ENCODE measurements at places on chromosomes 3 and 15.

DNA sequence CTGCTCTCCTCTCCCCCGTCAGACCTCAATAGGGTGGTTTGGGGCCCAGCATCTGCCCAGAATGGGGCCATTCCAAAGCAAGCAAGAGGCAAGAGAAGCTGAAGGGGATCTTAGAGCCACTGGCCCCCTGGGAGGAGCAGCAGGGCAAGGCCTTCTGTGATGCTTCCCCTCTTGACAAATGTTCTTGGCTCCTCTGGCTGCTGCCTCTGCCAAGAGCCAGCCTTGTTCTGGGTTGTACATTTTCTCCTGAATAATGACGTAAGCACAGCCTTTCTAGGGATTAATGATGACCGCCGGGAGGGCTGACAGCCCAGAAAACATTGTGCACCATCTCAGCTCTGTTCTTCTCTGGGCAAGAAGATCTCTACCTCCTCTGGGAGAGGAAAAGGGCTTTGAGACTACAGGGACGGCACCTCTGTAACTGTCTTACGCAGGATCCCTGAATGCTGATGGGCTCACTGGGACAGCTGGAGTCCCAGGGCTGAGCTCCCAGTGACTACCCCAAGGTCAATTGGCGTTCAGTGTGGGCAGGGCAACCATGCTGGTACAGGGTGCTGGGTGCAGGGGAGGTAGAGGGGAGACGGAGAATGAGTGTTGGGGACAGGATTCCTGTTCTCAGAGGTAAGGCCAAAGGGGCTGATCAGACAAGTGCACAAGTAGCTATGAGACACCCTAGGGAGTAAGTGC, 253.3 kb downstream of the FAM43A start:
- DNase-seq, result no peak

DNA sequence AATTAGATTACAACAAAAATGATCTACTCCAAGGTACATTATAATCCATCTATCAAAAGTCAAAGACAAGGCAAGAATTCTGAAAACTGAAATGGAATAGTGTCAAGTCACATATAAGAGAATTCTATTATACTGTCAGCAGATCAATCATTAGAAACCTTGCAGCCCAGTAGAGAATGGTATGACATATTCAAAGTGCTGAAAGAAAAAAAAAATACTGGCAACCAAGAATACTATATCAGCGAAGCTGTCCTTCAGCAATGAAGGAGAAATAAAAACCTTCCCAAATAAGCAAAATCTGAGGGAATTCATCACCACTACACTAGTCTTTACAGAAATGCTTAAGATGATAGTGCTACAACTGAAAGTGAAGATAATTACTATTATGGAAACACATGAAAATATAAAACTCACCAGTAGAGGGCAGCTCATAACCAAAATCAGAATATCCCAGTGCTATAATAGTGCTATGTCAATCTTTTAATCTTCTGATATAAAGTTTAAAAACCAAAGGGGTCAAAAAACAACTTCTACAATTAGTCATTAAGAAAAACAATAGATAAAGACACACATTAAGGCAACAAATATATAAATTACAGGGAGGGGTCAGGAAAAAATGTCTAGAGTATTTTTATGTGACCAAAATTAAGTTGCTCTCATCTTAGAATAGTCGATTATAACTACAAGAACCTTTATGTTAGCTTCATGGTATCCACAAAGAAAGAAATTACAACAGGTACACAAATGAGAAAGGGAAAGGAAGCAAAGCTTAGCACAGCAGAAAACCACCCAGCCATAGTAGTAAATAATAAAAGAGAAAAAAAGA, 190.7 kb upstream of the CNTN6 start:
- DNase-seq, result peak; percentile 27

GRCh38 chr15:99476413-99477222, 89.2 kb upstream of the MEF2A start:
- DNase-seq, result peak; percentile 69

DNA sequence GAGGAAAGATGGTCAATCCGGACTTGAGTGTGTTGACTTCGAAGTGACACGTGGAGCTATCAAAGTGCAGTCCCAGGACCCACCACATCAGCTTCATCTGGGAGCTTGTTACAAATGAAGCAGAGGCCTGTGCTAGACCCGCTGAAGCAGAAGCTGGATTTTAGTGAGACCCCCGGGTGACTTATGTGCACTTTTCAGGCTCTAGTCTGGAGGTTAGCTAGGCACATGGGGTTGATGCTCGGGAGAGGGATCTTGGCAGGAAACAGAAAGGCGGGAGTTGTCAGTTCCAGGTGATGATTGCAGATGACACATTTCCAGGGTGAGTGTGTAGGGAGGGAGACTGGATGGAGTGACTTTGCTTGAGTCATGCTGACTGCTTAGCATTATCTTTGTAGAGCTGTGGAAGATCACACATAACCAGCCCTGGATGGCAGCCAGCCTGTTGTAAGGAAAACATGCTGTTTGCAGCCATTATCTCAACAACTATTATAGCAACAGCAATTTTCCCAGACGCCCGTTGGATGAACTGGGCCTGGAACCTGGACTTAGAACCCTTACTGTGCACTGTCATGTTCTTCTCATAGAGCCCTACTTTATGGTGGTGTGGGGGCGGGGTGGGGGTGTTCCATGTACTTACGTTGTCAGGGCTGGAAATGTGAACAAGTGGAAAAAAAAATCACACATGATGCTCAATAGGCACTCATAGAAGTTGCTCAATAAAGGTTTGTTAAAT, 122.4 kb downstream of the THSD4 start:
- no peak for DNase-seq

- DNase-seq, result peak; percentile 49
Measured at GRCh38 chr3:20319551-20319950, 133.5 kb upstream of the SGO1 start.

DNA sequence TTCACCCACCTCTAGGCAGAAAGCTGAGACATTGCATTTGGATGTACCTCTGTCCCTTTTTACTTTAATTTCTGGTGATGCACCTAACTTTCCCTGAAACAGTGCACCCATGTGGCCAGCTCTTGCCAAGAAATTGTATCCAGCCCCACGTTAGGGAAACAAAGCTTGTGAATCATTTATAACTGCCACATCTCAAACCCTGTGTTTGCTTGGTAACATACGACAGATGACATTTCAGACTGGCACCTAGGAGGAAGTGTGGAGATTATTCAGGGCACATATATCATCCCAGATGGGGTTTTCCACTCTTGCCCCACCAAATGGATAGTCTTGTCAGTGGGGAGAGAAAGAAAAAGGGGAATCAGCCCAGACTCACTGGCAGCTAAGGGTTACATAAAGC, 2.1 kb downstream of the CYB561D2 start:
- peak; percentile 85 for DNase-seq

GRCh38 chr3:7950890-7951289, 550.7 kb upstream of the LMCD1 start:
- DNase-seq, result no peak

DNA sequence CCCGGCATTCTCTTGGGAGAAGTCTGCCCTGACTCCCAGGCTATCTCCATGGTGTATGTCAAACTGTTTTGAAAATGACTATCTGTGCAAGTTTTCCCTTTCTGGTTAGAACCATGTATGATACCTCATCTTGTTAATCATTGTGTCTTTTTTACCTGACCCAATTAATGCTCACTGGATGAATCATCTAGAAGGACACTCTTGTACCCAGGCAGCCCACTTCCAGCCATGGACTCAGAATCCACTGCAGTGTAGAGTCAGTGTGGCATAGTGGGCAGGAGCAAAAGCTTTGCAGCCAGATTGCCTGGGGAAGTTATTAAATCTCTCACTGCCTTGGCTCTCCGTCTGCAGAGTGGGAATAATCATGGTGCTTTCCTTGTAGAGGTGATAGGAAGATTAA, 1.2 kb downstream of the FAM3D start:
- DNase-seq, result no peak

GRCh38 chr15:71853543-71853942, 43.2 kb downstream of the NR2E3 start:
- DNase-seq, result no peak

GRCh38 chr3:128372707-128373533, 93.8 kb downstream of the DNAJB8 start:
- no peak for DNase-seq

DNA sequence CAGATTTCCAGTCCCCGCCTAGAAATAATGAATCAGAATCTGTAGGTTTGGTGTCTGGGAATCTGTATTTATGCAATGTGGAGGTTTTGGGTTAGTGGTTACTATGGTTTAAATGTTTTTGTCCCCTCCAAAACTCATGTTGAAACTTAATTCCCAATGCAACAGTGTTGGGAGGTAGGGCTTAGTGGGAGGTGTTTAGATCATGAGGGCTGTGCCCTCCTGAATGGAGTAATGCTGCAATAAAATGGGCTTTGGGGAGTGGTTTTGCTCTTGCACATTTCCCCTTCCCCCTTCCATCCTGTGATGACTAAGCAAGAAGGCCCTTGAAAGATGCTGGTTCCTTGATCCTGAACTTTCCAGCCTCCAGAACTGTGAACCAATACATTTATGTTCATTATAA, 9.2 kb upstream of the RFC4 start:
- DNase-seq, result peak; percentile 86

GRCh38 chr3:111299192-111299615, 227.6 kb downstream of the NECTIN3 start:
- DNase-seq, result no peak

- DNase-seq, result no peak
Measured at GRCh38 chr3:147157631-147158030, 248.7 kb downstream of the ZIC4 start.

- DNase-seq, result no peak
Measured at GRCh38 chr3:171528102-171528501, 67.9 kb upstream of the TNIK start.

GRCh38 chr3:172647823-172648222, 63.0 kb downstream of the NCEH1 start:
- no peak for DNase-seq

GRCh38 chr15:67458331-67459029, 62.5 kb upstream of the C15orf61 start:
- DNase-seq, result no peak

DNA sequence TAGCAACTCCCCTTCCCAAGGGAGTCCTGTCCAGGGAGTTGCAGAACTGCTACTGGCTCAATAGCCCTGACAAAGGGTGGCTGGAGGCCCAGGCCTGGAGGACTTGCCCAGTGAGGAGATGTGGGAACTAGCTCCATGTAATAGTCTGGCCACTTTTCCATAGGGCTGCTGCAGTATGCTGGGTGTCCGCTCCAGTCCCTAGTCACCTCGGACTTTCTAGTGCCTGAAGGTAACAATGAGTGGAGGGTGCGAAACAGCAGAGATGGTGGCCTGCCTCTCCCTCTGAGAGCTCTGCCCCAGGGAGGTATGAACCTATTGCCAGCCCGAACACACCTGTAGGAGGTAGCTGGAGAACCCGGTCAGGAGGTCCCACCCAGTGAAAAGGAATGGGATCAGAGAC, 42.0 kb upstream of the GCSAM start:
- no peak for DNase-seq

GRCh38 chr3:138200424-138200823, 13.3 kb downstream of the ARMC8 start:
- DNase-seq, result no peak

DNA sequence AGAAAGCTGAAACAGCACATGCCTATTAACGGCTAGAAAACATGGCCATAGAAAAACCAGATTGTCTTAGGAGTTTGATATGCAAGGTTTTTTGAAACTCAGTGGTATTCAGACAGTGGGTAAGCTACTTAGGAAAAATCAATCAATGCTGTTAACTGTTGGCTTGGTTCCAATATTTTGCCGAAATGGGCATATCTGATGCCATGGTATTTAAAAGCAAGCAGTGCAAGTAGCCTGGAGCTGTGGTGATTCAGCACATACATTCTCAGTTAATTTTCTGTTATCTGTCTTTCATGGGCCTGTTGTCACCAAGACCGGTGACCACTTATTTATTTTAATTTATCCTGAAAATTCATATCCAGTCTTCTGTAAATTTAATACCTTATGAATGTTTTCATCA, 17.3 kb upstream of the SUCNR1 start:
- DNase-seq, result no peak

GRCh38 chr3:15272426-15273196, 59.8 kb downstream of the SH3BP5 start:
- no peak for DNase-seq

DNA sequence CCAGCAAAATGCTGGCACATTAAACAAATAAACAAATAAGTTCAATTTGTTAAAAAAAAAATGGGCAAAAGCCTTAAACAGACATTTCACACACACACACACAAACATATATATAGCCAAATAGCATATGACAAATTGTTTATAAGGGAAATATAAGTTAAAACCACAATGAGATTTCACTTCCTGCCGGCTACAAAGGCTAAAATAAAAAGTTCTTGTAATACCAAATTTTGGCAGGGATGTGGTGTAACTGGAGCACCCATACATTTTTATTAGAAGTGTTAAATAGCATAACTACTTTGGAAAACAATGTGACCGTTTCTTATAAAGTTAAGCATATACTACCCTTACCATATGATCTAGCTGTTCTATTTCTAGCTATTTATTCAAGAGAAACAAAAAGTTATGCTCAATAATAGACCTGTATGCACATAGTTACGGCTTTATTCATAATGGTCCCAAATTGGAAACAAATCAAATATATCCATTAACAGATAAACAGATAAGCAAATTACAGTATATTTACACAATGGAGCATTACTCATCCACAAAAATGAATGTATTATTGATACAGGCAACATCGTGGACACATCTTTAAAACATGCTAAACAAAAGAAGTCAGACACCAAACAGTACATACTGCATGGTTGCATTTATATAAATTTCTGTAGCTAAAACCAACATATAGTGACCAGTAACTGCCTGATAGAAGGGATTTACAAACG, 93.9 kb downstream of the EOMES start:
- no peak for DNase-seq

DNA sequence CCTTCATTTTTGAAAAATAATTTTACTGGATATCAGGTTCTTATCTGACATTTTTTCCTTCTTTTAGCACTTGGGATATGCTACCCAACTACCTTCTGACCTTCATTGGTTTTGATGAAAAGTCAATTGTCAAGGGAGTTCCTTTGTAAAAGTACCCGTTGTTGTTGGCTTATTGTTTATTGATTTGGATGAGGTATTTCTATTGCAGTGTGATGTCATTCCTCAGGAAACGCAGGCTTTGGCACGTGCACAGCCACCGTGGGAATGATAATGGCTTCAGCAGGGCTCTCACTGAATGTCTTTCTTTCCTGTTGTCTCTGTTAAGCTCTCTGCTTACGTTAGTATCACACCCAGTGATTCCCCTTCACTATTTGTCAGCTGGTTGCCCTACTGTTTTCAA, 944.6 kb downstream of the CADM2 start:
- no peak for DNase-seq

DNA sequence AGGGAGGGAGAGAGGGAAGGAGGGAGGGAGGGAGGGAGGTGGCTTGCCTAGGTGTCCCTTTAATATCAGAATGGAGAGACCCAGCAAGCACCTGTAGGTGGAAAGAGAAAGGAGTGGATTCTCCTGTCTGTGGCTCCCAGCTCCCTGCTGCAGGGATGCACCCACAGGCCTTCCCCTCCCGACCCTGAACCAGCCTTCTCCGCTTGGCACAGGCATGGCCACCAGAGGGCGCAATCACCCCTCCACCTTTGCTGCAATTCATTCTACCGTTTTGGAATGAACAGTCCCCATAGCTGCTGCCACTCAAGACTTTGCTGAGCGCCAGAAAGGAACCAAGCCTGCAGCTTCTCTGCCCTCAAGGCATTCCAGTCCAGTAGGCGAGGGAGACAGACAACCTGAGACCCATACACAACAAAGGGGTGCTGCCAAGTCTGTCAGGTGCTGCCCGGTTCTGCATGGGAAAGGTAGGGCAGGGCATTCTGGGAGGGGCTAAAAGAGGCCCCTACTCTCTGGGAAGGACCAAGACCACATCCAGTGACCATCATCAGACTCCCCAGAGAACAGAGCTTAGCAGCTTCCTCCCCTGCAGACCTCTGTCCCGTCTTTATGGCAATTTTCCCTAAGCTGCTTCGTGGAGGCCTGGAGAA, 4.9 kb downstream of the TLR9 start:
- DNase-seq, result peak; percentile 89
